Effector memory CD8-positive, alpha-beta T cell (primary cell): ENCODE measurements at places on chromosomes 3 and 15.

GRCh38 chr15:83613714-83614113 lies 40.2 kb upstream of the ADAMTSL3 start:
- H3K36me3 ChIP-seq: no peaks in the 10 kb centered on the region
- no peak overlapping the region for H3K27ac ChIP-seq
- no peak for DNase-seq

- H3K36me3 ChIP-seq: no peaks in the 10 kb centered on the region
- H3K4me3 ChIP-seq: no peak overlapping the region
- no peaks in the 10 kb centered on the region for H3K27me3 ChIP-seq
Measured at GRCh38 chr3:156762631-156763185, 63.4 kb upstream of the LEKR1 start.

GRCh38 chr3:157122832-157123427 lies 37.0 kb downstream of the CCNL1 start:
- peaks cover 9% of the 10 kb centered on the region for H3K4me1 ChIP-seq
- H3K27ac ChIP-seq: no peak overlapping the region
- no peaks in the 10 kb centered on the region for H3K36me3 ChIP-seq
- no peak for DNase-seq
- H3K4me3 ChIP-seq: no peak overlapping the region

- H3K27me3 ChIP-seq: peaks cover 16% of the 10 kb centered on the region
- no peak overlapping the region for H3K4me3 ChIP-seq
- DNase-seq: no peak
- H3K27ac ChIP-seq: no peak overlapping the region
Measured at GRCh38 chr3:122247825-122248185, 64.3 kb downstream of the CASR start.

- no peaks in the 10 kb centered on the region for H3K27me3 ChIP-seq
- no peak overlapping the region for H3K4me3 ChIP-seq
- no peak for DNase-seq
- H3K27ac ChIP-seq: no peak overlapping the region
- no peaks in the 10 kb centered on the region for H3K4me1 ChIP-seq
Measured at GRCh38 chr15:72284781-72285180, 12.4 kb upstream of the PARP6 start.

DNA sequence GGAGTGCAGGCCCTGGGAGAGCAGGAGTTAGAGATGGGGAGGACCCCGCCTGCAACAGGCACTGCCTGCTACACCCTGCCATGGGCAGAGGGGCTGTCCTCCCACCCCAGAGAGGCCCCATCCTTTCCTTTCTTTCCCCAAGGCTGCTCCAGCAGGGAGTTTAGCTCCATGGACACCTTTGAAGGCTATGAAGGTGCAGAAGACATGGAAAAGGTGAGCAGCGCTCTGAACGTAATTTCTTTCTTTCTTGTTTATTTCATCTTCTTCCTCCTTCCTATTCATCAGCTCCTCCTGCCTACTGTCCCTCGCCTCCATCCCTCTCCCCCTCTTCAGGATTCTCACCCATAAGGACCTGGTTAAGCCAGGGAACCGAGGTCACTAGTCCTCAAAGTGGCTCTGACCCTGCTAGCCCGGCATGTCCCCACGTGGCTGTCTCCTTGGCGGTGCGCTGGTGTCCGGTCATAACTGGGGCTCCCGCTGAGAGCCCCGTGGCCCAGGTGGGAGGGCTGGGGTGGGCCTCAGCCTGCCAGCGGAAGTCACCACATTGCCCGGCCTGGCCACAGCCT lies 16.0 kb upstream of the ADIPOQ start:
- H3K4me3 ChIP-seq: peak overlapping the region; percentile 68
- DNase-seq: no peak
- peaks cover 24% of the 10 kb centered on the region for H3K27me3 ChIP-seq
- H3K36me3 ChIP-seq: peaks cover 12% of the 10 kb centered on the region

DNA sequence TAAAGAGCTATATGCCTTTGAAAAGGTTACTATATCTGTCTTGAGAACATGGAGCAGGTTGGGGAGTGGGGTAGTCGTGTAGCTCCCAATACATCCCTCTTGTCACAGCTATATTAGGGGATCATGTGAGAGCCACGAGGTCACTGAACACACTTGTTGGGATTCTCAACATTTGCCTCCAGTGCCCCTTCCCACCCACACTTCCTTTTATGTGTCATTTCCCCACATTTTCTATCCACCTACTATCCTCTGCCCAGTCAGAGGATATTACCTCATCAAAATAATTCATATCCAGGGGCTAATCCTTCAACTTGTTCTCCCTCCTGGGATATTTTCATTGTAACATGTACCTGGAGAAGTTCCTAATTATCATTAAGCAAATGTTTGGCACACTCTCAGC lies 85.0 kb downstream of the CYP19A1 start:
- no peaks in the 10 kb centered on the region for H3K4me1 ChIP-seq
- peaks cover 33% of the 10 kb centered on the region for H3K27me3 ChIP-seq
- H3K27ac ChIP-seq: no peak overlapping the region
- H3K36me3 ChIP-seq: no peaks in the 10 kb centered on the region

- no peak overlapping the region for H3K4me3 ChIP-seq
- H3K27ac ChIP-seq: no peak overlapping the region
- no peaks in the 10 kb centered on the region for H3K36me3 ChIP-seq
- no peak for DNase-seq
- H3K4me1 ChIP-seq: no peaks in the 10 kb centered on the region
Measured at GRCh38 chr3:7630351-7630911, 769.5 kb downstream of the GRM7 start.

DNA sequence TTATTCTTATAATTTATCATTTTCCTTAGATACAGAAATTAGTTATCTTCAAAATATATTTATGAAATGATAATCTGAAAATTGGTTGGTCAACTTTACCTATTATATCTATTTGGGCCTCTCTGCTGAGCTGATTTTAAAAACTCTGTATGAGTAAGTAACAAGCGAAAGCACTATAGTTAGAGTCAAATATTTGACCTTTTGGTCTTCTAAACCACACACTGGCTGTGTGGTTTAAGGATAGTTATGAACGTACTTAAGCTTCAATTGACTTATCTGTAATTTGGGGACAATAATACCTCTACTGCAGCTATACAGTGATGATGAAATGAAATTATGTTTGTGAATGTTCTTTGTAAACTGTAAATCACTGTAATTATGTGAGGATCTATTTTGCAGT lies 763.9 kb upstream of the GRM7 start:
- no peaks in the 10 kb centered on the region for H3K27me3 ChIP-seq
- no peak overlapping the region for H3K4me3 ChIP-seq
- no peak for DNase-seq
- H3K36me3 ChIP-seq: no peaks in the 10 kb centered on the region

DNA sequence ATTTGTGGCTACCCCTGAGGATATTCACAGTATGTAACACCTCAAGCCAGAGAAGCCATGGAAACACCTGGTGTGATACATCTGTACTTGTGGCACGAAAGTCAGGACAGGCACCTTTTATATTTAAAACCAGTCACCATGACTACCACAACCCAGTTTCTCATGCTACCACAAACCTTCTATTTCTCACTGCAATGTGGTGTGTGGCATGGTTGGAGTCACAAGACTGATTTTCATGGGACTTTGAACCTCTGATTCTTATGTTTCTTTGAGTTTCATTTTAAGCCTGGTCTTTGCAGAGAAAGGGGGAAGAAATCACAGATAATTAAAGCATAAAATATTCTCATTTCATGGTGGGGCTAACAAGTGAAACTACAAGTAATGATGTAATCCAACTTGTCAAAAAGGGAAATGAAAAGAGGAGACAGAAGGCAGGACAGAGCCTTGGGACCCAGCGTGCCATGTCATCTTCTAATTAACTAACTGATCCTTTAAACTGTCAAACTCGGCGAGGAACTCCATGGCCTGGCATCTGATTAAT lies 175.9 kb downstream of the PDZRN3 start:
- no peaks in the 10 kb centered on the region for H3K36me3 ChIP-seq
- H3K27ac ChIP-seq: no peak overlapping the region
- no peak for DNase-seq
- no peaks in the 10 kb centered on the region for H3K4me1 ChIP-seq
- no peaks in the 10 kb centered on the region for H3K27me3 ChIP-seq

DNA sequence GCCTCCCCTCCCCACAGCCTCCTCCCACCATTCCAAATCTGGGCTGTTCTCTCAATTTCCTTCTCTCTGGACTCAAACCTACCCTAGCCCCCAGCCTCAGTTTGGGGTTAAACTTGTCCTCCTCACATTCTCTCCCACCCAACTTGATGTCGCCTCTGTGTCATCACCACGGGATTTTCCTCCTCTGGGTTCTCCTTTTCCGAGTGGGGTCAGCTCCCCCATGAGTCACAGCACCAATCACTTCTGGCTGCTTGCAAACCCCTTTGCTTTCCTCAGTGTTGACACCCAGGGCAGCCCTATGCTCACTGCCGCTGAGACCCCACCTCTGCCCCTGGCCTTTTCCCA lies 451 bp downstream of the CCR5AS start:
- H3K27ac ChIP-seq: peak overlapping the region; percentile 97
- peaks cover 12% of the 10 kb centered on the region for H3K4me1 ChIP-seq
- no peaks in the 10 kb centered on the region for H3K27me3 ChIP-seq
- no peak for DNase-seq
- H3K36me3 ChIP-seq: peaks cover 7% of the 10 kb centered on the region
- peak overlapping the region; percentile 90 for H3K4me3 ChIP-seq
